Suppressor macrophage (primary cell): ENCODE measurements at places on chromosomes 12 and 14.

- no peak for DNase-seq
These were observed 16.4 kb upstream of the NUDT4 start for GRCh38 chr12:93361151-93361919.

DNA sequence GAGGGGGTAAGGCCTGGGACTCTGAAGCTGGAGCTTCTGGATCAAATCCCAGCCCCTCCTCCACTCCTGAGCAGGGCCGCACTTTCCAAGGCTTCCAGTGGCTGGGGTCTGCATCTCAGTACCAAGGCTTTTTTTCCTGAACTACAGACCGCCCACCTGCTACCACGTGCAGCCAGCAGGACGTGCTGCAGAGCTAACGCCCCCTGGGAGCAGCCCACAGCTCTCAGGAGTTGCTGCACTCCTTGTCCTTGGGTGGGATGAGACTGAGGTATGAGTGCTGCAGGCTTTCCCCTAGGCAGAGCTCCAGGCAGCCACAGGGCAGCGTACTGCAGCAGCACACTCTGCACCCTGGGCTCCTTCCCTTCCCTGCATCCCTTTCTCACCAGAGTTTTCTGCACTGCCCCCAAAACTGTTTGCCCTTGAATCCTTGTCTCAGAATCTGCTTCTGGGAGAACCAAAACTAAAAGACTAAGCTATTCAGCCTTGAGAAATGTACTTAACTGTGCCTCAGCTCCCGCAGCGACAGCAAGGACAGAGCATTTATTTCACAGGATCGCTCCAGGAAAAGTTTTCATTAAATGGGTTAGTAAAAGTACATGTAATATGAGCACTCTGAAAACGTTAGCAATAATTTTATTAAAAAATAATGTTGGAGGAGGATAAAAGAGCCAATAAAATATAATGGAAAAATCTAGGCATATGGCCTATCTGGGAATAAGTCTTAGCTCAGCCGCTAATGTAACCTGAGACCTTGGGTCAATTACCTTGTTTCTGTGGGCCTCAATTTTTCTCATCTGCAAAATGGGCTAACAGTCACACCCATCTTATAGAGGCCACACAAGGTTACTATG is 25.5 kb downstream of the RBM19 start:
- DNase-seq = no peak

GRCh38 chr14:42421377-42422078 is 814.9 kb downstream of the LRFN5 start:
- DNase-seq = no peak

DNA sequence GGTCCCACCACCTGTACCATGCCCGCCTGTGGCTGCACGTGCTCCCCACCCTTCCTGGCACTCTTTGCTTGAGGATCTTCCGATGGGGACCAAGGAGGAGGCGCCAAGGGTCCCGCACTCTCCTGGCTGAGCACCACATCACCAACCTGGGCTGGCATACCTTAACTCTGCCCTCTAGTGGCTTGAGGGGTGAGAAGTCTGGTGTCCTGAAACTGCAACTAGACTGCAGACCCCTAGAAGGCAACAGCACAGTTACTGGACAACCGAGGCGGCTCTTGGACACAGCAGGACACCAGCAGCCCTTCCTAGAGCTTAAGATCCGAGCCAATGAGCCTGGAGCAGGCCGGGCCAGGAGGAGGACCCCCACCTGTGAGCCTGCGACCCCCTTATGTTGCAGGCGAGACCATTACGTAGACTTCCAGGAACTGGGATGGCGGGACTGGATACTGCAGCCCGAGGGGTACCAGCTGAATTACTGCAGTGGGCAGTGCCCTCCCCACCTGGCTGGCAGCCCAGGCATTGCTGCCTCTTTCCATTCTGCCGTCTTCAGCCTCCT is 1.1 kb downstream of the INHBE start:
- DNase-seq = peak; percentile 35

GRCh38 chr14:36583242-36583892 is 953 bp upstream of the NKX2-8 start:
- no peak for DNase-seq

DNA sequence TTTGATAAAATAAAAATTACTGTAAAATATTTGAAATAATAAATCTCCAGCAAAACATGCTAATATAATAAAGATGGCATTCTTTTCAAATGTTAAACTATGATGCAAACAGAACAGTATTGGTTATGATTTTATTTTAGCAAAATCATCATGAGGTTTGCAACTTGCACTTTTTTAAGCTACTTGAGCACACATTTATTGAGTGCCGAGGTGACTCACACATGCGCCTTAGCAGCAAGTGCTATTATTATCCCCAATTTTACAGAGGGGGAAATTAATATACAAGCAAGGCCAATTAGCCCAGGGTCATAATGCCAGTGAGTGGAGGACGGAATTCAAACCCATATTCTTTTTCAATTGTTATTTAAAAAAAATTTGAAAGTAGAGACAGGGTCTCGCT is 7.3 kb downstream of the DYRK4 start:
- DNase-seq = peak; percentile 30

DNA sequence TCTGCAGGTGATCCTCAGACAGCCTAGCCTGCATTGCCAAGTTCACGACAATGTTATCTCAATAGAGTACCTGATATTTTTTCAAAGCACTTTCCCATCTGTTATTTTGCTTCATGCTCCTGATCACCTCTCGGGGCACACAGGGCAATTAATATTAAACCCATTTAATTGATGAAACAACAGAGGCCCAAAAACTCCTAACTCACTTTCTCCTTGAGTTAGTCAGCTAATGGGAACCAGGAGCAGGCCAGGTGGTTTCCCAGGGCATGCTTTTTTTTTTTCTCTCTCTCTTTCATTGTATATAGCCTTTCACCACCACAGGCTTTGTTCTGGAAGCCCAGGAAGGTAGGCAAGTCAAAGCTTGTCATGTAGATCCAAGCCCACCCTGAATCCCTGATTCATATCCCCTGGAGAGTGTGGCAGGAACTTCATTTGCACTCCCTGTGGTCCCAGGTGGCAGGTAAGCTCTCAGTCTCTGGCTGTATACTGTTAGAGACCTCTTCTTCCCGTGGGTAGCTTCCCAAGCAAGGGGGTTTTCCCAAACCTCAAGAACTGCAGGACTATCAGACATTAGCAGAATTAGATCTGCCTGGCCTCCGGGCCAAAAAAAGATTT is 41.6 kb upstream of the MAP1LC3B2 start:
- DNase-seq = no peak

DNA sequence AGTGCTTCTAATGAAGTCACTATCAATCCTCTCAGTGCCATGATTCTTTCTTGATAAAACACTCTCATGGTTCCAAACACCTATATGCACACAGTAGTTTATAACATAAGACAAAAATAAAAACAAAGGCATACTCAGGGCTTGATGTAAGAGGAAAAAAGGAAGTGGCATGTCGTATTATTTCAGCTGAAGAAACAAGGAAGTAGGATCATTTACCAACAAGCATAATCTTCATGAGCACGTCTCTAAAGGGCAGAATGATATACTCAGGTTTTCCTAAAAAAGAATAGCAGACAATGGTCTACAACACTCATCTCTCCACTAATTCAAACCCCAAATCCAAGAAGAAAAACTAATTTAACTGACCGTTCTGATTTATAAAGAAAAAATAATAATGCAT is 33.9 kb downstream of the NUMB start:
- DNase-seq = peak; percentile 29

GRCh38 chr12:25524366-25524765 is 28.7 kb downstream of the LMNTD1 start:
- no peak for DNase-seq

GRCh38 chr12:55705782-55706402 is 1.8 kb downstream of the ITGA7 start:
- no peak for DNase-seq

GRCh38 chr12:24544368-24544767 is 404.5 kb downstream of the BCAT1 start:
- DNase-seq = no peak
